ENCODE measurements at places on chromosomes 13 and 19. TPM values are rescaled to one million over a fixed set of nuclear protein-coding genes. Genes with fewer than 3 reads are reported as not detected.

The KASH5 gene
- not detected for total RNA-seq

The ZNF534 gene
- 0.48 TPM for total RNA-seq

- no peak overlapping the region for H3K4me3 ChIP-seq
- H3K27me3 ChIP-seq = no peaks in the 10 kb centered on the region
- DNase-seq = no peak
- no peaks in the 10 kb centered on the region for H3K4me1 ChIP-seq
- H3K36me3 ChIP-seq = no peaks in the 10 kb centered on the region
Measured at GRCh38 chr13:51158365-51158764, 47.3 kb upstream of the C13orf42 start.

DNA sequence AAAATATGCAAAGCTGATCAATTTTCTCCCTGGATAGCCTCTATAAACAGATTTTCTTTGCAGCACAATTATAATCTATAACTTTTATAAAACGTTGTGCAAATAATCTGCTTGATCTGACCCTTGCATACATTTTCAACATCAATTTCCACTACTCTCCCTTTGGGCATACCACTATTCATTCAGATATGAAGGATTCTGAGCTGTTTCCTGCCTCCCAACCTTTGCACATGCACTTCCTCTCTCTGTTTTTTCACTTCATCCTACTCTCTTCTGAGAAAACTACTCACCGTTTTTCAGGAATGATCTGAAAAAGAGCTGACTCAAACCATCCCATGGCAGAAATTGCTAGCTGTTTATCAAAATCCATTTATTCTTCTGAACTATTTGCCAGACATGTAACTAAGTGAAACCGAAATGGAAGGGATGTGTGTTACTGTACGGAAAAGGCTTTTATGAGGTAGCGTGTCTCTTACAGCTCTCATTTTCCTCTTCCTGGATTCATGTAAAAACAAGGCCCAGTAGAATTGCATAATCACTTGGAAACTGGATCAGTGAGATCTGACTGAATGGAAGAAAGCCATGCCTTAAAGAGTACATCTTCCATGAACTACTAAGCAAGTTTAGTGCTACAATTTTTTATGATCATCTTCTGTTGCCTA lies 1447.3 kb upstream of the MIR17HG start:
- H3K36me3 ChIP-seq = no peaks in the 10 kb centered on the region
- no peaks in the 10 kb centered on the region for H3K27me3 ChIP-seq
- no peak overlapping the region for H3K4me3 ChIP-seq

Data from ovary (tissue), 10 donors.